ENCODE measurements at places on chromosomes 11 and 22.

- no peak for DNase-seq
Observed at GRCh38 chr11:76251226-76251575, 44.9 kb upstream of the WNT11 start.

- no peak for DNase-seq
Observed at GRCh38 chr11:111465400-111465799, 46.8 kb downstream of the BTG4 start.

GRCh38 chr11:889257-889656 lies 21.4 kb downstream of the CHID1 start:
- peak; percentile 39 for DNase-seq

DNA sequence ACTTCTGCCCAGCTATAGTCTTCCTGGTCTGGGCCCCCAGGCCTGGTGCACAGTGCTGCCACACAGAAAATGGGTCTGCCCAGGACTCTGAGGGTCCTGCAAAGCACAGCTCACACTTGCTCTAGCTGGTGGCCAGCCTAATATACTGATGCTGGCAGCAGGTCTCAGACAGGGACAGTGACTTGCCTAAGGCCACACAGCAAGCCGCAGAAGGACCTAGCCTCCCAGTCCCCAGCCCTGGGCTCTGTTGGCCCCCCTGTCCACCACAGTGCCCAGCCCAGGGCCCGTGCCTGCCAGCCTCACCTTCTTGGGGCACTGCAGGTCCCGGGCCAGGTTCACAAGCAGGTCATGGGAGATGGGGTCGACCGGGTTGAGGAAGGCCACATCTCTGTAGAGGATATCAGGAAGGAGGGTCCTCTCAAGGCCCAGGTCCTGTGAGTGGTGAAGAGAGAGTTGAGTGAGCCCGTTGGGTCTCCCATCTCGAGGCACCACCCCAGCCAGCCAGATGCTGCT lies 3.3 kb downstream of the LRRC75B start:
- no peak for DNase-seq

DNA sequence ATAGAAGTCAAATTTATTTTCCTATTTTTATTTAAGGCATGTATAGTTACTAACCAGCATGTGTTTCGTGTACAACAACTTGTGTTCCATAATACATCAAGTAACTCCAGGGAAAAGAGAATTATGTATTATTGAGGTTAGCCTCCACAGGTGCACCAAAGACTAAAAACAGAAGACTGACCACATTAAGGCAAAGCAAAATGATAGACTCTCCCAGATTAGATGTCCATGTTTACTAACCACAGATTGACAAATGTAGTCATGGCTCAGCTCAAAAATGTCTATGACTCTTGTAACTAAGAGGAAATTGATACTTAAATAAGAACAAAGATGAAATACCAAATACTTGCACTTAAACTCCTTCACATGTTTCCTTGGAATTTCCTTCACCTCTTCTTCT lies 238.5 kb downstream of the METTL15 start:
- DNase-seq: no peak

DNA sequence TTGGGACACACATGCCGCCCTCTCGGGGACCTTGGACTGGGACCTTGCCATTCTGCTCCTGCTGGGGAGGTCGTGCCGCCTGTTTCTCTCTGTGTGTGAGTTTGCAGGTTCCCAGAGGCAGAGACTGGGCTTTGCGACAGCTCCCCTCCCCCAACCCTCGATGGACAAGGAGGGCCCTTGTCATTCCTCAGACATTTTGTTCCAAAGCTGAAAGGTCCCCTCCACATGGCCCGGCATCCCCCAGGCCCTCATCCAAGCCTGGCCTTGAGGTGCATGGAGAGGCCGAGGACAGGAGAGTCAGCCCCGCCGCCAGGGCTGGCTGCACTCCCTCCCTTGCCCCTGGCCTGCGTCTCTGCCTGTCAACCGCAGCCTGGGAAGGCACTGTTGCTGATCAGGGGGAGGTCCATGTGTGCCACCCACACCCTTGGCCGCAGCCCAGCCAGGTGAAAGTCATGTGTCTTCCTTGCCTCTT lies 25.6 kb downstream of the FADS2 start:
- DNase-seq: no peak

DNA sequence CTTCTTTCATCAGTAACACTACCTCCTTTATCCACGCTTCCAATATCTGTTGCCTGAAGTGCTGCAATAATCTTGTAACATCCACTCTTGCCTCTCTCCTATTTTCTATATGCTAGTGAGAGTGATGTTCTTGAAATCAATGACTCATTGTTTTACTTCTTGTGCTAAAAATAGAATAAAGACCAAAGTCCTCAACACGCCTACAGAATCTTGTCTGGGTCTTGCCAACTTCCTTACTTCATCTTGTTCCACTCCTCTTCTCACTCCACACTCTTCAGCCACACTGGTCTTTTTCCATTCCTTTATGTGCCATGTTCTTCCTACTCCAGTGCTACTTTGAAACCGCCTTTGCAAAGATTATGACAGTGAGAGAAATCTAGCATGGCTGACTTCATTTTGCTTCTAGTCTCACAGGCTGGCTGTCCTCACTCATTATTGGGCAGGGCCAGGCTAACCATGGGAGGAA lies 136.4 kb downstream of the CCDC81 start:
- DNase-seq: no peak

DNA sequence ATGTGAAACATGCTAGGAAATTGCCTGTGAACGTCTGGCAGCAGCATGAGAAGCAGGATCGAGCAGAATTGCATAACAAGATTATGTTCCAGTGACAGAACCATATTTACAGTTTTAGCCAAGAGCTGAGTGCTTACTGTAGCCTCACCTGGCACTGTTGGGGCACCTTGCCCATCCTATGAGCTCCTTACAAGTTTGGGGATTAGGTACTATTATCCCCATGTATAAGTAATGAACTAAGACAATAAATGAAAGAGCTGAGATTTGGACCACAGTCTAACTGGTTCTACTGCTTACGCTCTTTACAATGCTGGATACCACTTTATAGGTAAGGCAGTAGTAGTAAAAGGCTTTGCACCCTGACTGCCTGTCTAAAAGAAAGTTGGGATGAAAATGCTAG lies 17.1 kb upstream of the PATE1 start:
- DNase-seq: no peak

DNA sequence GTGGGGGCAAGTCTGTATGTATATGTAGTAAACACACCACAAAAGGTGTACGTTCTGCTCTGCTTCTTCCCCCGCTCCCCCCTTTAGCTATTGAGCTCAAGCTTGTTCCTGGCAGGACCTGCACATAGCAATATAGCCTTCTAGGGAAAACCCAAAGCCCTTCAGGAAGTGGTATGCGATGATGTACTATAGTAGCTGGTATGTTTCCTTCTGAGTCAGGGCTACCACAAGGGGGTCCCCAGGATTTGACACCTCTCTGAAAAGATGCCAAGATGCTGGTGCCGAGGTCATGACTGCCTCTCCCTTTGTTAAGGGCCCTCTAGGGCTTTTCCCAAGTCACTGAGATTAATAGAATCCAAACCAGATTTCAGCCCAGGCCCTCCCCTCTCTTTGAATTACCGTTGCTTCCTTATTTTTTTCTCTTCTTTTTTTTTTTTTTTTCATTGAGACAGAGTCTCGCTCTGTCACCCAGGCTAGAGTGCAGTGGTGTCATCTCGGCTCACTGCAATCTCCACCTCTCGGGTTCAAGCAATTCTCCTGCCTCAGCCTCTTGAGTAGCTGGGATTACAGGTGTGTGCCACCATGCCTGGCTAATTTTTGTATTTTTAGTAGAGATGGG lies 268.4 kb downstream of the ETS1 start:
- no peak for DNase-seq

DNA sequence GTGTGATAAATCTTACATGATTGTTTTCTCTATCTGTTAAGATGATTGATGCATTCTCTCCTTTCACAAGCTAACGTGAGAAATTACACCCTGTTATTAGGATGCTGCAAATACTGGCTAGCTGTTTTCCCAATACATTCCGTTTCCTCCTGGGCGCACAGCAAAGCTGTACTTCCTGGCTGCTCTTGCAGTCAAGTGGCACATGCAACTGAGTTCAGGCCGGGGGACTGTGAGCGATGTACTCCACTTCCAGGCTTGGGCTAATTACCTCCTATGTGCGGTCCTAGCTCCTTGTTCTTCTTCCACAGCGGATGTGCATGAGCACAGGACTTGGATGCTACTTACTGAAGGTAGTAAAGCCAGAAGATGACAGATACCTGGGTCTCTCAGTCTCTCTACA lies 234.9 kb upstream of the SESN3 start:
- DNase-seq: peak; percentile 47
